Testis (tissue), 5 donors: ENCODE measurements at places on chromosomes 5 and 9. TPM values are rescaled to one million over a fixed set of nuclear protein-coding genes. Genes with fewer than 3 reads are reported as not detected.

- H3K27ac ChIP-seq: no peak overlapping the region
- H3K36me3 ChIP-seq: no peaks in the 10 kb centered on the region
- no peak for DNase-seq
These were observed 88.6 kb upstream of the AGXT2 start for GRCh38 chr5:35136386-35136785.

DNA sequence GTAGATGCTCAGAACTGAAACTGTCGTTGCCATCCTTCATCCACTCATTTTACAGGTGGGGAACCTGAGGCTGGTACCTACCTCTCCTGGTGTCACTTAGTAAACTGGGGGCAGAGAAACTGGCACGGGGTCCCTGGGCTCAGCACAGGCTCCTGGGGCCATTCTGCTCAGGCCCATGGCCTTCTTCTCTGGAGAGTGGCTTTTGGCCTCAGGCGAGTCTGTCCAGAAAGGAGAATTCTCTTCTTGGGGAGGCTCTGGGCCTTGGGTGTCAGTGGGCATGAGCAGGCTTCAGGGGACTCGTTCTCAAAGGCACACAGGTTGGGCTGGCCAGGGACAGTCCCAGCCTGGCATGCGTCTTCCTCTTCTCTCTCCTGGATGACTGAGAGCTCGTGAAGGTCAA lies 24.6 kb downstream of the COL5A1 start:
- H3K4me3 ChIP-seq: no peak overlapping the region
- no peak for DNase-seq
- no peak overlapping the region for H3K27ac ChIP-seq
- H3K36me3 ChIP-seq: no peaks in the 10 kb centered on the region
- no peaks in the 10 kb centered on the region for H3K27me3 ChIP-seq

DNA sequence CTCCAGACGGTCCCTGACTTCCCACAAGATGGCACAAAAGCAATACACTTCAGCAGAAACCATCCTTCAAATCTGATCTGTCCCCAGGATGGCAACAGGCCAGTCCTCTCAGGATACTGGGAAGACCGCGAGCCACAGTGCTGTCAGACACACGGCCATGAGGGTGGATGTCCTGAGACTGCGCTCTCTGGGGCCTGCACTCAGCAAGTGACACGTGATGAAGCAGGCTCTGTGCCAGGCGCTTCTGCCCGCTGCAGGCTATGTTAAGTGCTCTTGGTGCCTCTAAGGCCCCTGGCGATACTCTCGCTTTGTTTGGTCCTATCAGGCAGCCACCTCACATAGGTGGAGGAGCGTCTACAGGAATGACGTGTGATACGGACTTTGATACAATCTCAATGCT lies 7.1 kb downstream of the BRD9 start:
- DNase-seq: peak; percentile 54
- H3K27me3 ChIP-seq: no peaks in the 10 kb centered on the region
- no peak overlapping the region for H3K4me3 ChIP-seq

DNA sequence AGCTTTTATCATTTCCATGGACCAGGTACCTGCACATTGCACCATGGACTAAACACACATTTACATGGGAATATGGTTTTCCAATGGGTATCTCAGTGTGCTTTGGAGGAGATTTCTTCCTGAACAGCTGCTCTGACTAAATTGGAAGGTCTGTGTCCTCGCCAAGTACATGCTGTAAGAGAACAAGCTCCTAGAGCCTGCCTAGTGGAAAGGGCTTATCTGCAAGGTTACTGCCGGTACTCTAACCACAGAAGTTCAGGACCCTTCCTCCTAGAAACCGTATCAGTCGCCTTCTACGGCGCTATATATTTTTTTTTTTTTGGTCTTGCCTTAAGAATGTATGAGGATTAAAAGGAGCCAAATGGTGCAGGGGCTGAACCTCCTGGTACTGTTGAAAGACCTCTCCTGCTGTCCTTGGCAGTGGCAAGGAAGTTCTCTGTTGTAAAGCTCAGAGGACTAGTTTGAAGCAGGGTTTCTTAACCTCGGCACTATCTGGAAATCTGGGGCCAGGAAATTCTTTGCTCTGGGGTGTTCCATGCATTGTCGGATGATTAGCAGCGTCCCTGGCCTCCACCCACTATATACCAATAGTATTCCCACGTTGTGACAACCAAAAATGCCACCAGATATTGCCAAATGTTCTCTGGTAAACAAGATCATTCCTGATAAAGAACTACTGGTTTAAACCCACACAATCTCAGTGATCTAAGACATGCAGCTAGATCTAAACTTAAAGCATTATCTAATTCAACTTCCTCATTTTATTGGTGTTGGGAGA lies 107.4 kb downstream of the FBXO38 start:
- no peak overlapping the region for H3K27ac ChIP-seq
- H3K4me1 ChIP-seq: peaks cover 3% of the 10 kb centered on the region
- DNase-seq: peak; percentile 33
- H3K4me3 ChIP-seq: no peak overlapping the region

GRCh38 chr5:161406880-161407279 lies 139.6 kb downstream of the GABRB2 start:
- H3K27me3 ChIP-seq: no peaks in the 10 kb centered on the region
- DNase-seq: peak; percentile 22
- H3K4me3 ChIP-seq: no peak overlapping the region
- H3K4me1 ChIP-seq: peaks cover 6% of the 10 kb centered on the region
- H3K27ac ChIP-seq: peak overlapping the region; percentile 9

GRCh38 chr5:161546470-161547301 lies at the start of gene GABRB2:
GABRB2 (minus strand) TSS chr5:161546725; CDS start chr5:161546643, 82 bp downstream.
- H3K36me3 ChIP-seq: no peaks in the 10 kb centered on the region
- no peaks in the 10 kb centered on the region for H3K27me3 ChIP-seq
- H3K4me1 ChIP-seq: peaks cover 15% of the 10 kb centered on the region

DNA sequence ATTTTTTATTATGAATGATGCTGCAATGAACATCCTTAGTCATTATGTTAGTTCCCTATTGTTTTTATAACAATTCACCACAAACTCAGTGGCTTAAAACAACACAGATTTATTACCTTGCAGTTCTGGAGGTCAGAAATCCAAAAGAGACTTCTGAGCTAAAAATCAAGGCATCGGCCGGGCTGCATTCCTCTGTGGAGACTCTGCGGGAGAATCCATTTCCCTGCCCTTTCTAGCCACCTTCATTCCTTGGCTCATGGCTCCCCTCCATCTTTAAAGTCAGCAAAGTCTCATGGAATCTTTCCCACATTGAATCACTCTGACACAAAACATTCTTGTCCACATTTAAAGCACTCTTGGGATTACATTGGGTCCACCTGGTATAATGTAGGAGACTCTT lies 38.6 kb downstream of the SNX18 start:
- H3K36me3 ChIP-seq: no peaks in the 10 kb centered on the region
- no peaks in the 10 kb centered on the region for H3K4me1 ChIP-seq
- H3K27me3 ChIP-seq: no peaks in the 10 kb centered on the region
- DNase-seq: no peak

GRCh38 chr5:27818888-27819287 lies 780.5 kb upstream of the CDH9 start:
- no peak for DNase-seq
- H3K27me3 ChIP-seq: no peaks in the 10 kb centered on the region
- H3K4me1 ChIP-seq: no peaks in the 10 kb centered on the region

GRCh38 chr9:136409557-136410455 lies 608 bp downstream of the ENTR1 start:
- H3K4me1 ChIP-seq: peaks cover 15% of the 10 kb centered on the region
- peak; percentile 57 for DNase-seq
- no peaks in the 10 kb centered on the region for H3K36me3 ChIP-seq

DNA sequence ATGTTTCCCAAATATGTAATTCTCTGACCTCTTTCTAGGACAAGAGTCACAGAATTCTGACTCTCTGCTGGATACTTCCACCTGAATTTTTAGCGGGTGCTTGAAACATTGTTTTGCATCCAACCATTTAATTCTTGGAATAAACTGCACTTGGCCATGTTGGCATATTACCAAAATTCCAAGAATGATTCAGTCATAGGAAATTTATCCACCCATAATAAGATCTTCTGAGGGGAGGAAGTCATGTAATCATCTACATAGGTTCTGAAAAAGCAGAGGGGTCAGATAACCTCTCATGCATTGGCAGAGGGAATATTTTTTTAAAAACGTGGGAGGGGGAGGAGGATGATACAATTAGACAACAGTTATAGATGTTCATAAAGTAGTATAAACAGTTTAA lies 156.9 kb downstream of the PAM start:
- H3K36me3 ChIP-seq: no peaks in the 10 kb centered on the region
- peaks cover 5% of the 10 kb centered on the region for H3K4me1 ChIP-seq

GRCh38 chr9:15612962-15613361 lies 60.1 kb downstream of the CCDC171 start:
- no peaks in the 10 kb centered on the region for H3K27me3 ChIP-seq
- H3K4me1 ChIP-seq: no peaks in the 10 kb centered on the region
- DNase-seq: no peak

DNA sequence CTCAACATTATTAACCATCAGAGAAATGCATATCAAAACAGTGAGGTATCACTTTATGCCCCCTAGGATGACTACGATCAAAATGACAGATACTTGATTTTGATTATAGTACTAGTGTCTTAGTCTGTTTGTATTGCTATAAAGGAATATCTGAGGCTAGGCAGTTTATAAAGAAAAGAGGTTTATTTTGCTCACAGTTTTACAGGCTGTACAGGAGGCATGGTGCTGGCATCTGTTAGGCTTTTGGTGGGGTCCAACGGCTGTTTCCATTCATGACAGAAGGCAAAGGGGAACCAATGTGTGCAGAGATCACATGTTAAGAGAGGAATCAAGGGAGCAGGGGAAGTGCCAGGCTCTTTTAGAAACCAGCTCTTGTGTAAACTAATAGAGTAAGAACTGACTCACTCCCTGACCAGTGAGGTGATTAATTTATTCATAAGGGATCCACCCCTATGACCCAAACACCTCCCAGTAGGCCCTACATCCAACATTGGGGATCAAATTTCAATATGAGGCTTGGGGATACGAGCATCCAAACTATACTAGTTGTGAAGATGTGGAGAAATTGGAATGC lies 16.0 kb upstream of the AFF4 start:
- H3K36me3 ChIP-seq: no peaks in the 10 kb centered on the region
- no peak overlapping the region for H3K27ac ChIP-seq
- no peaks in the 10 kb centered on the region for H3K27me3 ChIP-seq
- H3K4me1 ChIP-seq: no peaks in the 10 kb centered on the region
- no peak overlapping the region for H3K4me3 ChIP-seq

Gene SLC34A1
- not detected for total RNA-seq

Gene LAMC3
- 86.3 TPM for total RNA-seq

Gene CBY3
- total RNA-seq: 6.4 TPM

Gene TUSC1
- 27.2 TPM for total RNA-seq

Gene FREM1
- total RNA-seq: 4.6 TPM

Gene CLTA
- total RNA-seq: 135 TPM

Gene CARTPT
- total RNA-seq: 15.0 TPM

Gene SLC31A1
- 12.3 TPM for total RNA-seq

Gene IL5
- 12.4 TPM for total RNA-seq

Gene GNAQ
- 42.9 TPM for total RNA-seq

Gene SOX30
- 83.9 TPM for total RNA-seq

Gene SAXO1
- total RNA-seq: 25.8 TPM

Gene C5orf52
- 62.0 TPM for total RNA-seq
